AML-193 (cell line): ENCODE measurements at places on chromosomes 6 and 20.
A peak's percentile ranks its signal among the peaks of the same experiment; 100 is the strongest.

DNA sequence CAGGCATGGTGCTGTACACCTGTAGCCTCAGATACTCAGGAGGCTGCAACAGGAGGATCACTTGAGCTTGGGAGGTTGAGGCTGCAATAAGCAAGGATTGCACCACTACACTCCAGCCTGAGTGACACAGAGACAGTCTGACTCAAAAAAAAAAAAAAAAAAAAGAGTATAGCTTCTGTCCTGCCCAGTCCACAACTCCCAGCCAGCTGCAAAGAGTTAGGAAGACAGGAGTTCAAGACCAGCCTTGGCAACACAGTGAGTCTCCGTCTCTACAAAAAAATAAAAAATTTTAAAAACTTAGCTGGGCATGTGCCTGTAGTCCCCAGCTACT is 28.3 kb upstream of the TLDC2 start:
- DNase-seq, result no peak

- peak; percentile 51 for DNase-seq
Observed at GRCh38 chr20:48657426-48658197, 170.2 kb downstream of the PREX1 start.

DNA sequence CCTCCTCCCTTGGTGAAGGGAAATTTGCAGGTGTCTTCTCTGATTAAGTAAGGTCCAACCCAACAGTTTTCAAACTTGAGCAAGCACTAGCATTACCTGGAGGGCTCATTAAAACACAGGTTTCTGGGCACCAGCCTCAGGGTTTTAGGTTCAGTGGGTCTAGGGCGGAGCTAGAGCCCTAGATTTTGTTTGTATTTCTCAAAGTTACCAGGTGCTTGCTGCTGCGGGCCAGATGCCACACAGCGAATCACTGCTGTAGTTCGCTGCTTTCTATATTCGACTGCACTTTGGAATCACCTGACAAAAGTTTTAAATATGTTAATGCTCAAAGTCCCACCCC is 869 bp downstream of the COL21A1 start:
- DNase-seq, result no peak

DNA sequence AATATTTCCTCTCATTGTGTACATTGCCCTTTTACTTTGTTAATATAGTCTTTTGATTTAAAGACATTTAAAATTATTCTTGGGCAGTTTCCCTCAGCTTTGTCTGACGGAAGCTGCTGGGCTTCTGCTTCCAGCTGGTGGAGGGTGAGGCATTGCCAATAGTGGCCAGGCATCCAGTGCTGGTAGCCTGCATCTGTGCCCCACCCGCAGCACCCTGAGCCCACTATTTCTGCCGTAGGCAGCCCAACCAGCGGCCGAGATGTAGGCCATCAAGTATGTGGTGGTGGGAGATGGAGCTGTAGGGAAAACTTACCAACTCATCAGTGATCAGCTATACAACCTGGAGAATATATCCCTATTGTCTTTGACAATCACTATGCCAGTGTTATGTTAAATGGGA is 226.0 kb upstream of the SYNCRIP start:
- no peak for DNase-seq

GRCh38 chr20:35952480-35953386 is 1.6 kb downstream of the SCAND1 start:
- DNase-seq, result peak; percentile 88

- DNase-seq, result no peak
Observed at GRCh38 chr20:35187584-35188190, 15.8 kb downstream of the PROCR start.

- no peak for DNase-seq
Observed at GRCh38 chr20:5844063-5844681, 94.0 kb downstream of the SHLD1 start.

- peak; percentile 98 for DNase-seq
Observed at GRCh38 chr6:35297601-35298481, at the start of gene DEF6. DEF6 (plus strand) TSS chr6:35297818; CDS start chr6:35297857, 39 bp downstream.

GRCh38 chr6:131948692-131949619 is 2.2 kb downstream of the CCN2 start:
- DNase-seq, result no peak

DNA sequence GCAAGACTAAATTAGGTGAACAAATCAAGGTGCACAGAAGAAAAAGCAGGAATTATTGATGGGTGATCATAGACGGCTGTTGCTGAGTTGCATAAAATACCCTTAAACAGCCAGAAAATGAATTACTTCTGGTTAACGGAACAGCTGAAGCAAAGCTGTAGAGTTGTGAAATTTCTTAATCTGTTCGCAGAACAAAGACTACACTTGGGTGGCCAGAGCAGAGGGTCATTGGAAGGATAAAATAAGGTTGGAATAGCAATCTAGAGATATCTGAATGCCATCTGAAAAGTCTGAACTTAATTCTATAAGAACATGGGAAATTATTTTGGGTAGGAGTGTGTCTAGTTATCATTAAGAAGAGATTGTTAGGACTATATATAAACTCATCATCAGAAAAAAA is 339.1 kb upstream of the RSPO3 start:
- no peak for DNase-seq

- no peak for DNase-seq
Observed at GRCh38 chr6:56772737-56773184, 130.1 kb upstream of the DST start.

- DNase-seq, result no peak
Observed at GRCh38 chr6:28315628-28316027, 20.3 kb downstream of the ZSCAN31 start.

- DNase-seq, result peak; percentile 24
Observed at GRCh38 chr20:16709017-16709416, 20.8 kb upstream of the SNRPB2 start.

DNA sequence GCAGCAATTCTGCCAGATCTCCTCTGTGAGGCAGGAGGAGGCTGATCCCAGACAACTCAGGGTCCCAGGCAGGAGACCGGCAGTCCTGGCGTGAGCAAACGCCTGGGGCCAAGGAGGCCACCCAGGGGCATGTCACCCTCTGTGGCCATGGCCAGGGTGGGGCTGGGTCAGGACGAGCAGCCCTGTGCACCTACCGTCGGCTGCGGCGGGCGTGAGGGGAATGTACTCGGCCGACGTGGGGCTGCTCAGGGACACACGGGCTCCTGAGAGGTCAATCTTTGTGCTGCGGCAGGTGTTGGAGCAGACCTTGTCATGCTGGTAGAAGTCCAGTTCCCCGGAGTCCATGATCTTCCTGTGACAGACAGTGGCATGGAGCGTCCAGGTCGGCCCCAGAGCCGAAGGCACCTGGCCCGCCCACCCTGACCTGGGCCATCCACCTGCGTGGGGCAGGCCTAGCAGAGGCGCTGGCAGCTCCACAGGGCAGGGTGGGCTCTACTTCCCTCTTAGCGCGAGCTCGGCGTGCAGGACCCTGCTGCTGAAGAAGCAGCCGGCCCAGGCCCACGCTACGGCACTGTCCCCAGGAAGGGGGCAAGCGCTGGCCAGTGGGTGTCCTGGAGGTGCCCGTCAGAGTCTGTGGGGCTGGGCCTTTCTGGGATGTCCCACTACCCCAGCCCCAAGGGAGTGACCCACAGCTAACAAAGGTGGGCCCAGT is 21.5 kb upstream of the HELZ2 start:
- DNase-seq, result no peak

DNA sequence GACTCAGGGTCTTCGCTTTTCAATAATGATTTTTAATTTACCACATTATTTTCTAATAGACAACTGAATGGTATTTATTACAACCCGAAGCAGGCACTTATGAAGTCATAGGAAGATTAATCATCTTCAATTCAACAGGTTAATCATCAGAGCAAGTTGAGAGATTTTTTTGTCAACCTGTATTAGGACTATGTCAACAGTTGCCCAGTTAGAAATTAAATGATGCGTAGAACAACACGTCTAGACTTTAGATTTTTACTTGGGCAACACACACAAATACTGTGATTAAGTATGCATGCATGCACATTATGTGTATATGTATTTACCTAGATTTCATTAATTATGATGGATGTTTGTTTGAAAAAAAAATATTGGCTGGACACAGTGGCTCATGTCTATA is 4.3 kb downstream of the ILRUN start:
- no peak for DNase-seq

DNA sequence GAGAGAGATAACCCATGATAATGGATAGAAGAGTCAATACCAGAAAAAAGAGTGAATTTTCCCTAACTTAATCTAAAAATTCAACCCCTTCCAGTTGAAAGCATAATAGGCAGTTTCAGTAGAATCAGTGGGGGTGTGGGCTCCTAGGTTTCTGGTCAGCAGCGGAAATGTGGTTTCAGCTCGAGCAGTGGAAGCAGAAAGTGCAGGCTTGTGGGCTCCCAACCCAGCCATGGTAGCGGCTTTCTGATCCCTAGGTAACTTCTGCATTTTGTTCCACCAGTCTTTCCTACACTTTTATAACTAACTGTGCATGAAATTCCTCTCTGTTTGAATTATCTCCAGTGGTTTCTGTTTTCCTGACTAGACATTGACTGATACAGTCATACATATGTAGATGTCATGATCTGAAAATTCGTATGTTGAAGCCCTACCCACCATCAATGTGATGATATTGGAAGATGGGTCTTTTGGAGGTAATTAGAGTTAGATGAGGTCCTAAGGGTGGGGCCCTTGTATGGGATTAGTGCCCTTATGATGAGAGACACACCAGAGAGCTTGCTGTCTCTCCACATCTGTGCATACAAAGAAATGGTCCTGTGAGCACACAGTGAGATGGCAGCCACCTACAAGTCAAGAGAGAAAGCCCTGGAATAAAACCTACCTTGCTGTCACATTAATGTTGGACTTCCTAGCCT is 6.5 kb upstream of the DDO start:
- peak; percentile 95 for DNase-seq

DNA sequence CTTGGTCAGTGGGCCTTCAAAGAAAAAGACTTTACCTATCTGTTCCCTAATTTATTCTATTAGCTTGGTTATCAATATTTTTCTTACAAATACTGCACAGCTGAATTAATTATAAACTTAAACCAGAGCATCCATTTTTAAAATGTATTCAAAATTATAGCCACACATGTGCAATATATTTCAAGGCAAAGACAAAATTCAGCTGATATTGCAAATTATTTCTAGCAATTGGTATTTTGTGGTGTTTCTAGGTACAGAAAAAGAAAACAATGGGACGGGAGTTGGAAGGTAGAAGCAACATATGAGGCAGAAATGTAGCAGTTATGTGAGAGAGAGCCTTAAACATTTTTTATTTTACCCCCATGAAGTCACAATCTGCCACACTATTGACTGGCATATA is 64.9 kb downstream of the MAP3K7 start:
- no peak for DNase-seq

DNA sequence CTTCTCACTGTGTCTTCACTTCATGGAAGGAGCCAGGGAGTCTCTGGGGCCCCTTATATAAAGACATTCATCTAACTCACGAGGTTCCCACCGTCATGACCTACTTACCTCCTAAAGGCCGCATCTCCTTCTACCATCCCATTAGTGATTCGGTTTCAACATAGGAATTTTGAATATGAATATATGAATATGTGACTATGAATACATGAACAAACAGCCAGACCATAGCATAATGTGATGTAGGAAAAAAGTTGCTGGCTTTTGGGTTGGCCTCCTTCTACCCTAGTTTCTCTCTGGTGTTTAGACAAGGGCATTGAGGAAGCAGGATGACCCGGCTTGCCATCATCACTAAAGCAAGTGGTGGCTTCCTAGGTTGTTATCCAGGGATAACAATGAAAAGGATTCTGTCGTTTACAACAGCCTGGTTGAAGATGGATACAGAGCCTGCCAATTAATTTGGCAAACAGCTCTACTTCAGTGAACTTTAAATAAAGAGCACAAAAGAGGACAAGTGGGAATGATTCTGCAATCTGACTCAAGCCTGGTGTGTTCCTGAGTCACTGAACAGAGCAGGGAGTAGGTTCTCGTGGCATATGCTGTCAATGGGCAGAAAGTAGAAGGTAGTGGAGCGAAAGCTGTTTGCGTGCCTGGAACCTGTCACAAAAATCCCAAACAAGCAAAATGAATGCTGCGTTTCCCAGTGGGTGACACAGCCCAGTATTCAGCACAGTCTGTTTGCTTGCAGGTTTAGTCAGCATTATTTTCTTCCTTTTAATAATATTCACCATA is 44.0 kb upstream of the DOK5 start:
- no peak for DNase-seq

DNA sequence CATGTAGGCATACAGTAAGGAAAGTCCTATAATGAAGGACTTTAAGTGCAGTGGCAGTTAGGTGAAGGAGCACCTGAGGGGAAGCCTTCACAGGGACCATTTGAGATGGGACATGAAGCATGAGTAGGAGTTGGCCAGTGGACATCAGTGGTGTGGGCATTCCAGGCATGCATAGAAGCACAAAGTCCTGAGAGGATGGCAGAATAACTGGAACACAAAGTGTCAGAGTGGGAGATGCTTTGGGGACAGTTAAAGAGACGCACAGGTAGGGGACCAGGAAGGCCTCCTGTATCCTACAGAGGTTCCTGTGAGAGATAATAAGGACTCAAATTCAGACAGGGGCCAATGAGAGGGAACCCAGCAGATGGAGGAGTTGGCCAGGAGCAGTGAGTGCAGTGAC is 26.4 kb upstream of the EFHC1 start:
- DNase-seq, result no peak

DNA sequence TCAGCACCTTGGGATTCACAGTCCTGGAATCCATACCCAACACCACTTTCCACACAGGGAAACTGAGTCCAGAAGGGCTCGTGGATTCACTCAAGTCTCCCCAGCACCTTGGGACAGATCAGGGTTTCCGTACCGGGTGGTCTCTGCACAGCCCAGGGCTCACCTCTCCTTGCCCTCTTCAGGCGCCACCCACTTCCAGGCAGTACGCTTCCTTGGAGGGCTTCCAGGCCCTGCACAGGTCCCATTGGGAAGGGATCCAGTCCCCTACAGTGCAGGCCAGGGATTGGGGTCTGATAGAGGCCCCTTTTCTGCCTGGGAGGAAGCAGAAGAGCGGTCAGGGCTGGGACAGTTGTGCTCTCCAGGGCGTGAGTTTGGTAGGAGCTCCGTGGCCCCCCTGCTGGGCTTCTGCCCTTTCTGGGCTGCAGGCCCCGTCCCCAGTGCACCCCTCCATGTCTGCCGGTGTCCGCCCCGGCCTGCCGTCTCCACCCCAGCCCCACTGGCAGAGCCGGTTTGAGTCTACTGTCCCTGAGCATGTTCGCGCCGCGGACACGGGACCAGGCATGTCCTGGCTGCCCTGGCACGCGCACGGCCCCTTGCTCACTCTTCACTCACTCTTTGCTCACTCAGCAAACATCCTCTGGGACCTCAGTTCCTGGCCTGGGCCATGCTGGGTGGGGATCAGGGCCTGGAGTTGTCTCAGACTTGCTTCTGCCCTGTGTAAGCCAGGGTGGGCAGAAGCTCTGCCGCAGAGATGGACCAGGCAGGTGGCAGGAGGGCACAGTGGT is 12.6 kb downstream of the SRC start:
- DNase-seq, result no peak

DNA sequence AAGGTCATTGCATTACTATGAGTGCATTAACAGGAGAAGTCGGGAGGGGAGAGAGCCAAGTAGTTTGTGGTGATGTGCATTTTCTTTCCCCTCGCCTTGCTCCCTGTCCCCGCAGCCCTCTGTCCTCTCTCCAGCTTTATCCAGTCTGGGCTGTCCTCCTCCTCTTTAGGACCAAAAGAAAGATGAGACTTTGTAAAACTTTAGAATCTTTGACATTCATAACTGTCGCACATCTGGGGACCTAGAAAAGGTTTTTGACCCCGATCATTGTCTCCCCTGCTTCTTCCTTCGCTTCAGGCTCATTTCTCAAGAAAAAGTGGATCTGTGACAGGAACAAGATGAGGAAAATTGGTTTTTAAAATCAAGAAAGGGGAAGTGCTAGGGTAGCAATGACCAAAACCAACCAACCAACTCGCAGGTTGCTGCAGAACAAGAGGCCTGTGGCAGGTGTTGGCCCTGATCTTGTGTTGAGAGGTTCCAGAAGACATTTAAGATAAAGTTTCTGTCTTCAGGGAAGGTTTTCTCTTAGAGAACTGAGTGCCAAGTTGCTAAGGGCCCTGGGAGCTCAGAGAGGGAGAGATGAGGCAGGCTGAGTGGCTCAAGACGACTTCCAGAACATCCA is 17.6 kb downstream of the SYTL3 start:
- no peak for DNase-seq
